ENCODE measurements at places on chromosomes 7 and 10. TPM values are rescaled to one million over a fixed set of nuclear protein-coding genes. Genes with fewer than 3 reads are reported as not detected.

GRCh38 chr7:152959610-152960009 lies 200.1 kb downstream of the ACTR3B start:
- DNase-seq: no peak

DNA sequence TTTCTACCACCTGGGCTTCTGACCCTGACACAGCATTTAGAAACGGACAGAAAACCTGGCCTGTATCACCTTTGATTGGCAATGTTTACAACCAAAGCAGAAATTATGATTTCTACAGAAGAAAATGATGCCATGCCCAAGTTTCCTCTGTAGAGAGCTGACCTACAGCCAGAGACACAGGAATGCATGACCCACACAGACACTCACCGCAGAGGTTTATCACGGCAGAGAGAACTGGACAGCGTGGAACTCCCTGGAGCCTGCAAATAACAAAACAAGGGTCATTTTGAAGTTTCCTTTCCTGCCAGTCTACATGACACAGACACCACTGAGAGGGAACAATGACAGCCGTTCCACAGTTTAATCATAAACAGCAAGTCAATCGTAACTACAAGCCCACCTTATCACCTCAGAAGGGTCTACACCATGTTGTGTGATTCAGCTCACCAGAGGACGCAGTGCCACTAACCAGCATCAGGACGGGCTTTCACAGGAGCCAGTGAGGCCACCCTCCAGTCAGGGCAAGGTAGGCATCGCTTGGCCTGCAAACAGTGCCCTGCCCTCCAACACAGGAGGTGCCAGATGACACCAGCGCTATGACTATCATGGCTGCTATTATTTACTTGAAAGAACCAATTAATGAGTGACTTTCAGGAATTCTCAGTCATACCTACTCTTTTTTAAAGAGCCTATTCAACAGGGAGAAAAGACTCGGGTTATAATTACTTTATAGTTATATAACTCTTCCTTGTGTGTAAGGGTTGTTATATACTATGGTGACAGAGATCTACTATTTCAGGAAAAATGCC lies 139.9 kb downstream of the TNS3 start:
- no peak for DNase-seq

GRCh38 chr7:106583100-106583499 lies 77.9 kb downstream of the CCDC71L start:
- DNase-seq: no peak

GRCh38 chr7:49333180-49333881 lies 409.0 kb downstream of the CDC14C start:
- DNase-seq: no peak

ASB10 gene
- 35.4 TPM for total RNA-seq

DNA sequence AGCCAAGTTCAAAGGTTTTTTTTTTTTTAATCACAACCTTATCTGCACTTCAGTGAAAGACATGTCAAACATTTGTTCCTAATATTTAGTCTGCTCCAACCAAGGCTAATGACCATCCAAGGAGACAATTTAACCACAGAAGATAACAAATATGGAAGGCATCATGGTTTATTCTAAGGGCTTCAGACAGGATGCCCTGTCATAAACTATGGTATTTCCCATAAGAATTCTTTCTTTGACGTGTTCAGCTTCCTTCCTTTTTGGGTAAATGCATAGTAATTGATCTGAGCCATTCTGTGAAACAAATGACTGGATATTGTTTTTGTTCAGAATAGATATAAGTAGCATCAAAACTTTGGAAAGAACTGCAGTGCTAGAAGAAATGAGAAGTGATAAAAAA lies 326.5 kb upstream of the AOAH start:
- DNase-seq: no peak

GRCh38 chr7:91034459-91035368 lies 229.5 kb upstream of the FZD1 start:
- no peak for DNase-seq

IRF5 gene
- total RNA-seq: 2.2 TPM

SPRN gene
- total RNA-seq: not detected

GRCh38 chr10:48470893-48471805 lies 133.7 kb downstream of the ARHGAP22 start:
- no peak for DNase-seq

GJD4 gene
- not detected for total RNA-seq

DNA sequence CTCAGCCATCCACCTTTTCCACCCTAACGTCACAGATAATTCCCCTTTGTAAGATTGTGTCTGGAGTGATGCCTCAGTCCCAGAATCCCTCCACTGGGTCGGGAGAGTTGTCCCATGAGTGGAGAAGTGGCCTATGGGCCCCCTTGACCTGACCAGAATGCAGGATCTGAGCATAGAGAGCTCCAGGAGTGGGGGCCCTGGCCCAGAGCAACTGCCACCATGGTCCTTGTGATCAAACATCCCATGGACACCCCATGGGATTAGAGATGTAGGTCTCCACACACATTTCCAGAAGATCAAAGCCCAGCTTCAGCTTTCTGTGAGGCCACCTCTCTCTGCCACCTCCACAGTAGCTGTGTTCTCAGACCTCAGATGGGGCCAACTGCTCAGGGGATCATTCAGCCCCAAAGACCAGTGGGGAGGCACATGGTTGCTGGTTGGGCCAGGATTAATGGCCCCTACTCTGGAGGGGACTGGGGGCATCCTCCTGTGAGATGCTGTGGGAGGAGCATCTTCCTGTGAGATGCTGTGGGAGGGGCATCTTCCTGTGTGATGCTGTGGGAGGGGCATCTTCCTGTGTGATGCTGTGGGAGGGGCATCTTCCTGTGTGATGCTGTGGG lies 28.5 kb upstream of the DPYSL4 start:
- DNase-seq: no peak

DNA sequence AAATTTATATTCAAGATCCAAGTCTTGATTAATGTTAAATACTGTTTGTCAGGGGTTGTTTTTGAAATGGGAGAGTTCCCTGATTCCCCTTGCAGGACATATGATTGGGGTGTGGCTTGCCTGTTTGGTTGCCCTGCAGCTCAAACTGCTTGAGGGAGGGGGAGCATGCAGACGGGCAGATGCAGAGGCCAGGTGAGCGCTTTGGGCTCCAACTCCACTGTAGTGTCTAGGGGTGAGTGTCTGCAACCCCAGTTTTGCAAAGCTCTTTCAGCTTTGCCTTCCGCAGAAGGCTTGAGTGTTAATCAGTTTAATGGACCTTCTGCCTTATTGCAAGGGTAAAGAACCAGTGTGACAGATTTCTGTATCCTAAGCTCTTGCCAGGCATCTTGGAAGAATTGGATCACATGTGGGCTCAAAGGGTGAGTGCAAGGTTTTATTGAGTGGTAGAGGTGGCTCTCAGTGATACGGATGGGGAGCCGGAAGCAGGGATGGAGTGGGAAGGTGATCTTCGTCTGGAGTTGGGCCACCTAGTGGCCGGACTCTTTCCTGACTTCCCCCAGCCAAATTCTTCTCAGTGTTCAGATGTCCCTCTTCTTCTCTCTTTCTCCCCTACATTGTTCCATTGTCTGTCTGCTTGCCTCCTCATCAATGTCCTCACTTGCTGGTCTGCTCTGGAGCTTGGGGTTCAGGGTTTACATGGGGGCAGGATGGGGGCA lies 479.7 kb downstream of the ATRNL1 start:
- DNase-seq: no peak

- DNase-seq: no peak
Measured at GRCh38 chr7:80641548-80641947, 3.1 kb downstream of the CD36 start.

- DNase-seq: no peak
Measured at GRCh38 chr7:46169384-46169755, 248.3 kb upstream of the IGFBP3 start.
